ENCODE measurements at places on chromosomes 7 and 10.

DNA sequence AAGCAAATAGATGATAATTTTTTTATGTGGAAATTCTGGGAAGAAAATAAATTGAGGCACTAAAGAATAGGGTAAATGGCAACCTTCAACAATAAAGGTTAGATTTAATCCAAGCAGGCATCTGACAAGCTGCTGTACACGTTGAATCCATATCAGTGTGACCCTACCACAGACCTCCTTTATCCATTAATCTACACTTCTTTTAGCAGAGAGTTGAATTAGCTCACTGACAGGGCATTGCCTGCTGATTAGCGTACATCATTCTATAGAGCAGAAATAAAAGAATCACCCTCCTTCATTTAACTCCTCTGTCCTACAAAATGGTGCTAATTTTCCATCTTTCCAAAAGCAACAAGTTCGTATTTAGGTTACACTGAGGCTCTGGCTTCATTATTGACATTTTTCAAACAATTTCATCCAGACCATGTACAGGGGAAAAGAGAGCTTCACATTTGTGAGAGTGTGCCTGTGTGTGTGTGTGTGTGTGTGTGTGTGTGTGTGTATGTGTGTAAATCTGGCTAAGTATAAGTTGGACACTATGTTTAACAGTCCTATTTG lies 356.0 kb downstream of the TFEC start:
- no peak for DNase-seq

GRCh38 chr7:139358541-139359365 lies 941 bp upstream of the LUC7L2 start:
- DNase-seq: peak; percentile 9

DNA sequence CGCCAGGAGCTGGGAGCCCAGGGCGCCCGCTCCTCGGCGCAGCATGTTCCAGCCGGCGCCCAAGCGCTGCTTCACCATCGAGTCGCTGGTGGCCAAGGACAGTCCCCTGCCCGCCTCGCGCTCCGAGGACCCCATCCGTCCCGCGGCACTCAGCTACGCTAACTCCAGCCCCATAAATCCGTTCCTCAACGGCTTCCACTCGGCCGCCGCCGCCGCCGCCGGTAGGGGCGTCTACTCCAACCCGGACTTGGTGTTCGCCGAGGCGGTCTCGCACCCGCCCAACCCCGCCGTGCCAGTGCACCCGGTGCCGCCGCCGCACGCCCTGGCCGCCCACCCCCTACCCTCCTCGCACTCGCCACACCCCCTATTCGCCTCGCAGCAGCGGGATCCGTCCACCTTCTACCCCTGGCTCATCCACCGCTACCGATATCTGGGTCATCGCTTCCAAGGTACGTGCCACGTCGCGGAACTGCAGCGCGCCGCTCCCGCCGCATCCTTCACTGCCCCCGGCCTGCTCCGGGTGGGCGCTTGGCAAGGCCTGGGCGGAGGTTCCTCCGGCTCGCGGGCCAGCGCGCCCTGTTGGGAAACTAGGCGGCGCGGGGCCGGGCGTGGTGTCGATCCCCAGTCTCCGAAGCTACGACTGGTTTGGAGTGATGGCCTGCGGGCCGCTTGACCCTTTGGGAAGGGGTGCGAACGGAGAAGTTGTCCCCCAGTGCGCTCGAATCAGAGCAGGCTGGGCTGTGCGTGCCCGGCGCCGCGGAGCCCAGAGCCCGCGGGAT lies 868 bp downstream of the EMX2 start:
- DNase-seq: no peak

- no peak for DNase-seq
Measured at GRCh38 chr7:120939345-120939744, 11.2 kb upstream of the ING3 start.

- no peak for DNase-seq
Measured at GRCh38 chr10:74096777-74097176, 53.9 kb downstream of the AP3M1 start.

- DNase-seq: no peak
Measured at GRCh38 chr7:122702872-122703510, at the start of gene RNF148. Gene RNF148, minus strand, starts transcription at chr7:122702922. Its CDS starts 172 bp downstream, at chr7:122702750.

DNA sequence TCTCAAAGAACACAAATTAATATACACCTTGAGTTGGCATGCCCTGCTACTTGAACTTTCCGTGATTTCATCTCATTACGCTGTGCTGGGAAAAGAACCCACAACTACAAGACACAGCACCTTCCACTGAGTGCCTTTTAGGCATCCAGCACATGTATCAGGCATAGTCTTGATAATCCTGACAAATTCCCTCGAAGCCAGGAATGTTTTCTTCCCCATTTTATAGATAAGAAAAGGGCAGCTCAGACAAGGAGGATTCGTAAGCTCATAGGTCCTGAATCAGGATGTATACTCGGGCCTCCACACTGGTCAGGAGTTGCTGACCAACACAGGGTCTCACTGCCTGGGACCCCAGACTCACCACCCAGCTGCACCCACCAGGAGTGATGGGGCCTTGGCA lies 368.6 kb downstream of the TNS3 start:
- DNase-seq: no peak

- no peak for DNase-seq
Measured at GRCh38 chr10:124006526-124006925, 86.9 kb downstream of the CHST15 start.

DNA sequence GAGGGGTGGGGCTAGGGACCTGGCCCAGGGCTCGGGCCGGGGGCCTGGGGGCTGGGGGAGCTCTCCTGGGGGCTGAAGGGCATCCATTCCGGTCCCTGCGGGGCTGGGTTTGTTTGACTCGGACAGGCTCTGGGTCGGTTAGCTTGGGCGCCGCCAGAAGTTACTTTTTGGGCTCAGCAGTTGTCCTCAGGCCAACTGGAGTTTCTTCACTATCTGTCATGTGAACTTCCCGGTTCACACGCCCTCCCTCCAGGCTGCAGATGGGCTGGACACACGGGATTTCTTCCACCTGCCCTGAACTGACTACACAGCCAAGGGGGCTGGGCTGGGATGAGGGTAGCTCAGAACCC lies 3.8 kb downstream of the SLC4A2 start:
- DNase-seq: no peak

GRCh38 chr7:98862203-98862602 lies 7.6 kb downstream of the TMEM130 start:
- no peak for DNase-seq

- DNase-seq: no peak
Measured at GRCh38 chr7:29607889-29608288, 44.3 kb downstream of the PRR15 start.

DNA sequence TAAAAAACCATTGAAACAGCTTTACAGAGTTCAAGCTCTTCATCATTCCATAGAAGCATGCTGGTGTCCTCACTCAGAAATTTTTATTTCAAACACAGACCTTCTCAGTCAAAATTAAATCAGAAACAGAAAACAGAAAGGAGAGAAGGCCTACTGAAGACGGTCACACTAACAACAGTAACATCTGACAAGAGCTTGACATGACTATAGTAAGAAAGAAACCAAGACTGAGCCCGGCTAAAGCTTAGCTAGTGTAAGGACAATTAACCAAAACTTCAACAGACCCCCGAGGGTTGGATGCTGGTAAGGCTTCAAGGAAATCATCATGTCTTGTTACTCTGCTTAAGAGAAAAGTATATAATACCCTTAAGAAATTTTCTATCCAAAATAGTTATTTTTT lies 38.6 kb downstream of the MTPN start:
- no peak for DNase-seq

DNA sequence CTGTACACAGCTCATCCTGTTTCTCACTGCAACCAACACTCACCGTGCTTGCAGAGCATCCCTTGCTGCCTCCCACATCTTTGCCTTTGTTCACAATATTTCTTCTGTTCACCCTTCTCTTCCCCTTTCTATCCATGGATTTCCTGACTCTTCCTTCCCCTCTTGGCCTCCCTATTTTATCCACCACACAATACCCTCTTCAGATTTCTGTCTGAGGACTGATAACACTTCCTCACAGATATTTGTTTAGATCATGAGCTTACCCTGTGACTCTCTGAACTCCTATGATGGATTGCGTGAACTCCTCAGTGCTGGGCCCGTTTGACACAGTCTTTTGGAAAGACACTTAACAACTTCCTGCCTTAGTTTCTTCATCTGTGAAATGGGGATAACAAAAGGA lies 62.8 kb upstream of the GPR158 start:
- DNase-seq: no peak

- DNase-seq: no peak
Measured at GRCh38 chr7:1087952-1088920, at the start of gene GPER1. Gene GPER1, plus strand, starts transcription at chr7:1088113. Its CDS starts 3,616 bp downstream, at chr7:1091729.

GRCh38 chr10:43361547-43362190 lies 9.8 kb upstream of the FXYD4 start:
- DNase-seq: no peak

DNA sequence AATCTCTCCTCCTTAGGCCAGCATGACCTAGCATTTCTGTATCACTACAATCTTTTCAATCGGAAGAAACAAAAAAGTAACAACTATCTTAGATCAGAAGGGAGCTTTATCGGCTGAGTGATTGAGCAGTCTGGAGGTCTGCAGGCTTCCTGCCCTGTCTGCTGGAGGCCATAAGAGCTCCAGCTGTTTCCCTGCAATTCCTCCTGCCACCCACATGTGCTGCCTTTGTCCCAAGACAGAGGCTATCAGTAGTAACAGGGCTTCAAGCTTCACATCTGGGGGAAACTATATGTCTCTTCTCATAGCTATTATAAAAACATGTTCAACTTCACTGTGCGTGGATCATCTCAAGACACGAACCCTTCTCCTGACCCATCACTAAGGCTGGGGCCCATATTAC lies 70.1 kb upstream of the VWC2 start:
- DNase-seq: no peak

GRCh38 chr10:92822060-92822634 lies 26.2 kb upstream of the EXOC6 start:
- no peak for DNase-seq

- no peak for DNase-seq
Measured at GRCh38 chr10:104834580-104834979, 193.5 kb downstream of the SORCS3 start.

- DNase-seq: no peak
Measured at GRCh38 chr10:17781856-17782255, 27.3 kb upstream of the MRC1 start.

DNA sequence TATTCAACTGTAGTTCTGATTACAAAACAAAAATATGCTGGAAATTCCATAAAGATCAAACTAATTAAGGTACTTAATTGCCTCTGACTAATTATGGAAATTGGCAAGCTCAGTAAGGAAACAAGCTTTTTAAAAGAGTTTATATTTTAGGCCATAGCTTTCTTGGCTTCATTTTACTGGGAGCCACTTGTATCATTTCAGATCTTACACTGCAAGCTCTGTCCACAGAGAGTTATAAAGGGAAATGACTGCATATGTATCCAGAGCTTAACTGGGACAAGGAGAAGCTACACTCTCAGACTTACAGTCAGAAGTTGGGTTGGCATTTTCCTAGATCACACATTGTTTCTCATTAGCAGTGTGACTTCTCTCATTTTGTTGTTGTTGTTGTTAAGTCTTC lies 92.4 kb downstream of the LRRN3 start:
- no peak for DNase-seq

DNA sequence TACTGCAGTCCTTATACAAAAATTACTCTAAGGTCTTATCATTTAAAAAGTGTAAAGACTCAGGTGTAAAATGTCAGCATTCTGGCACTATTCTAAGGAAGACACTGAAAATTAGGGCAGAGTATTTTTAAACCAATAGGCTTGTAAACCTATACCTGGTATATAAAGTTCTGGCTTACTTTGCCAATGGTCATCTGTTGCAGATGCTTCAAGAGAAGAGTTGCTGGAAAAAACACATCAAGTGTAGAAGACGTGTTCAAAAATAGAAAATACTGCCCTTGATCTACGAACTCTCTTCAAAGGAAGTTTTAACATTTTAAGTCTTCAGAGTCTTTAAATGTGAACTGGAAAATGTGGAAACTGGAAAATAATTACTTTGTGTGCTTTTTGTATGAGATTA lies 23.9 kb downstream of the NT5C3A start:
- no peak for DNase-seq

- no peak for DNase-seq
Measured at GRCh38 chr7:32500922-32501341, 5.6 kb downstream of the AVL9 start.

DNA sequence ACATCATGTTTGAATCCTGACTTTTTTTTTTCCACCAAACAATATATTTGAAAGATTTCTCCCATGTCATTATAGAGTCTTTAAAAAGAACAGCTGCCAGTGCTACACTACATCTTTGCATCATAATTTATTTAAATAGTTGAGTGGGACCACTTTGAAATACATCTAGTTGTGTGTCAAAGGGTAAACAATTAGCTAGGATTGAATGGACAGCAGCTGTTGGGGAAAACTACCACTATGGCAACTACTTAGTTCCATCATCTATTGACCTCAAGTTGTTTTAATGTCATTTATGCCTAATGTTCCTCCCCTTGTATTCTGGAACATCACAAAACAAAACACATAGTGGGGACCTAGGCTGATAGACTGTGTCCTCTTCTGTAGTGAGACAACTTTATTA lies 985.1 kb downstream of the SORCS1 start:
- no peak for DNase-seq

DNA sequence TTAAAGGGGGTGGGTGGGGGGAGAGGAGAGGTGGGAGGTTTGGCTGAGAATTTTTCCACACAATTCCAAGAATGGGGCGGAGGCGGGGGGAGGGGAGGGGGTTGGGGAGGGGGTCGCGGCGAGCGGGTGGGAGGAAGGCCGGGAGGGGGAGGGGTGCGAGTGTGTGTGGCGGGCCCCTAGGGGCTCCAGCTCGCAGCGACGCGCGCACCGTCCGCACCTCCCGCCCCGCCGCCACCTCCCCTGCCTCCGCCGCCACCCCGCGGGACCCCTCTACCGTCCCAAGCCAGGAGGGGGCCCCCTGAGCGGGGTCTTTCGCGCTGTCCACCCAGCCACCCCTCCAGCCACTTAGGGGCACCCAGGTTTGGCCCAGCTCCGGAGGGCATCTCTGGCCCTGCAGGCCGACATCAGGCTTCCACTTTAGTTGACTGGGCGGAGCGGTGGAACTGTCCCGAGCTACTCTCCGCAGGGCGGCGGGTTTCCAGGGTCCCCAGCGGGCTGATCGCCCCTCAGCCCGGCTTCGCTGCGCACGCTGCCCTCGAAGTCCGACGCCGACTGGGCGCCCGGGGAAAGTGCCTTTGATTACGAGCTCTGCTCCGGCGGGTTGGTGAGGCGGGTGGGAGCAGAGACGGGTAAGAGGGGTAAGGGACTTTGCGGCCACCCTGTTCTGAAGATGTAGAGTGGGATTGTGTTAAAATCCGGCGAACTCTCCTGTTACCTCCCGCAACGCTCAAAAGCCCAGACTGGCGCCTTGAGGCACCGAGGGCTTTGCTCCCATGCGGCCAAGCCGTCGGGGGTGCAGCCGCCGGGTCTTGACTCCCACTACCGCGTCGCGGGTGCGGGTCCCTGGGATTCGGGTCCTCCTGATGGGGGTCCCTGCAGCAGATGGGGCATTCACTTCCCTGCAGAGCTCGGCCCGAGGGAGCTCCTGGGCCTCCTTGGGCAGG lies 1.8 kb upstream of the VAX1 start:
- DNase-seq: no peak

GRCh38 chr7:113013761-113014449 lies 72.7 kb downstream of the GPR85 start:
- DNase-seq: no peak
